ENCODE measurements at places on chromosomes 5 and 9.

DNA sequence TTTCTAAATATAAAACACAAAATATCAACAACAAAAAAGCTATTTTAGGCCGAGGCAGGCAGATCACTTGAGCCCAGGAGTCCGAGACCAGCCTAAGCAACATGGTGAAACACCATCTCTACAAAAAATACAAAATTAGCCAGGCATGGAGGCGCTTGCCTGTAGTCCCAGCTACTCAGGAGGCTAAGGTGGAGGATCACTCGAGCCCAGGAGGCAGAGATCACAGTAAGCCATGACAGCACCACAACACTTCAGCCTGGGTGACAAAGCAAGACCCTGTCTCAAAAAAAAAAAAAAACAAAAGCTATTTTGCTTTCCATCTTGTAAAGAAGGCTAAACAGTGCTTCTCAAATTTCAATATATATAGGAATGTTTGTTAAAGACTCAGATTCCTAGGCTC, 11.3 kb downstream of the C5orf15 start:
- DNase-seq: no peak

DNA sequence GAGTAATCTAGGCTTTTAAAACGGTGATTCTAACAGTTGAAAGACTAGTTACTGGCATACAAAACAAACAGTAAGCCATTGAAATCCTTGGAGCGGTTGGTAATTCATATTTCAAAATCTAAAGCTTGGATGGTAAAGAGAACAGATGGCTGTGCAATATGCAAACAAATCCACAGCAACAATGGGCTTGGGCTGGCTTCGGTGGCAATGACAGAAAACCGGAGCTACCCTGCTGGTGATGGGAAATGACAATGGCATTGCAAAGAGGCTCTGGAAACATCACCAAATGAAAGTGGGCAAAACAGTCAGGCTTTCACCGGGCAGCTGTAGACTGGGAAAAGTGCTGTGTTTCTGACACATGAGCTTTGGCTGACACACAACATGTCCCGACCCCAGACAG, 42.2 kb downstream of the MED27 start:
- DNase-seq: no peak

GRCh38 chr5:146378986-146379385, 40.3 kb downstream of the POU4F3 start:
- DNase-seq: no peak

GRCh38 chr9:2727966-2728613, 10.8 kb downstream of the KCNV2 start:
- no peak for DNase-seq

- DNase-seq: no peak
Observed at GRCh38 chr9:135296735-135297455, 182.7 kb upstream of the PPP1R26 start.

DNA sequence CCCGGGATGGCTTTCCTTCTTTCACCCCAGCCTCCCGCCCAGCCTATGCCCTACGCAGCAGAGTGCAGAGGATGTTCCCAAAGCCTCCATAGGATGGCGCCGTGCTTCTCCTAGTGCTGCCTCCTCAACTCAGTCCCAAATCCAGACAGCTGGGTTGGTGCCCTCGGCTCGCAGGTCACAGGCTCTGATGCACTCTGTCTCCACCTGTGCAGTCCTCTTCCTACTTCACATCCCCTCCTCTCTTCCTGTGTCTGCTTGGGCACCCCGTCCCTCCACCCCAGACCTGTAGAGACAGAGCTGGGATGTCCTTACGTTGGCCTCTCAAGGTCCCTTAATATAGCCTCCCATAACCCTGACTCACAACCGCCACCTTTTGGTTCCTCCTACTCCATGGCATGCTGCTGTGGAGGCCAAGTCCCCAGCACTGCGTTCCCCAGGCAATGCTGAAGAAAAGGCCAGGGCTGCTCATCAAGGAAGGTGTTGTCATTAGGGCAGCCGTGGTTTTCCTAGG, 314.4 kb downstream of the GADD45G start:
- DNase-seq: peak; percentile 47

DNA sequence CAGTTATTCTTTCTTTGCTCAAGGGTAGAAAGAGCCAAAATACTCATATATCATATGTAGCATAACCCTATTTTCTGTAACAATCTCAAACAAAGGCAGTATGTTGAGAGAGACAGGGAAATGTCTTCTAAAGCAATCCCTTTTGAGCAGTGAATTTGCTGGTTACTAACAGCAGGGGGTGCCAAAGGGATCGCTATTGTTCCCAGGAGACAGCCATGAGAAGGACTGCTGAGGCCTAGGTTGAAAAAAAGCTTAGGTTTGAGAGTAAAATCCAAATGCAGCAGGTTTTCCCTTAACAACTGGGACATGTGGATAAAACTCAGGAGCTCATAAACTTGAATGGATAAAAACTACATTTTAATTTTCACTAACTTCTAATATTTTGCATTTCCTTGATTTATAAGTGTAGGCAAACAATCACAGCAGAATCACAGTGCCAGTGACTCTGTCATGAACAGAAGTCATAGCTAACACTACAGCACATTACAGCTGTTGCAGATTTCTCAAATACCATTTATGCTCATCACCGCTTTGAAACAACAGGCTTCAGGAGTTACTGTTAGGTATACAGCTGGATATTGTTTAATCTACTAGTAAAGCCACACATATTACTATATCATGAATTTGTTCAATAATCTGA, 148.4 kb downstream of the MAPKAP1 start:
- peak; percentile 58 for DNase-seq

Measured in CD4-positive, alpha-beta T cell treated with Interleukin-6 for 4 hours (primary cell).